ENCODE measurements at places on chromosomes 1 and 21.

- no peak for DNase-seq
These were observed 94.1 kb downstream of the GALNT2 start for GRCh38 chr1:230160957-230161771.

GRCh38 chr1:40438391-40439015, 11.8 kb upstream of the ZFP69B start:
- DNase-seq = no peak

DNA sequence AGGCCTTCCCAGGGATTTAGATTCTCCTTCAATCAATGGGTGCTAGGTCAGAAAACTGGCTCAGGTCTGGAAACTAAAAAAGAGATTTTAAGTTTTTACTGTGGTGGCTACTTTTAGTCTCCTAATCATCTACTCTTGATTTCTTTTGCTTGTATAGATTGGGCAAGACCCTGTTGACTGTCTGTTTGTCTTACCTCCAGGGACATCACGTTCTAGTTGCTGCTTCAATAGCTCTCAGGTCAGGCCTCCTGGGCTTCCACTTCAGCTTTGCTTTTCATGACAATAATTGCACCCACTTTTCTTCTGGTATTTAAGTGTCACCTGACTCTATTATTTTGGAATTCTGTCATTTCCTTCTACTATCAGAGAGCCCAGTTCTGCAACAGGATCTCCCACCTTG, 28.5 kb upstream of the CREG1 start:
- DNase-seq = no peak

DNA sequence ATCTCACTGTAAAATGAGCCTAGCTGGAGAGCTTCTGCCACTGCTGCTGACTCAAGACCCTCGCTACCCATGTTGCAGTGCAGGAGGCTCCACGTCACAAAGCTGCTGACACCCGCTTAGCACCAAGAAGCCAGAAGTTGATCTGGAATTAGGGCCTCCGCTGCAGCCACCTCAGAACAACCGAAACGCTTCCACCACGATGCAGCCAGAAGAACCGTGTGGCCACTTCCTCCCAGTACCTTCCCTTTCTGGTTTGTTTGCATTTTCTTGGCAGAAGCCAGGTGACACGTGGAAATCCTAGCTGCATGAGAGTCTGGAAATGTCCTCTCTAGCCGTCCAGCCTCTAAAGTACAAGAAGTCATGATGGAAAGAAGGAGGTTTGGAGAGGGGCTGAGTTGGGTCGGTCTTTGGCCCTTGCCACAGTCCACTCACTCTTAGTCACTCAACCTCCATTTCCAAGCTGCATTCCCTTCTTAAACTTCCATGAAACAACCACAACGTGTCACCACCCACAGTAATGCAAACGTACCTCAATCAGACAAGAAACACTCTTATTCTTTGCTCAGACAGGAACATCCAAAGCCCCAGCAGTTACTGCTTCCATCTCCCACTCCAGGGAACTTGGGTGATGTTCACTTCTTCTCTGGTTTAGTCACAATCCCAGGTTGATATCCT, 10.0 kb upstream of the CDA start:
- DNase-seq = no peak

DNA sequence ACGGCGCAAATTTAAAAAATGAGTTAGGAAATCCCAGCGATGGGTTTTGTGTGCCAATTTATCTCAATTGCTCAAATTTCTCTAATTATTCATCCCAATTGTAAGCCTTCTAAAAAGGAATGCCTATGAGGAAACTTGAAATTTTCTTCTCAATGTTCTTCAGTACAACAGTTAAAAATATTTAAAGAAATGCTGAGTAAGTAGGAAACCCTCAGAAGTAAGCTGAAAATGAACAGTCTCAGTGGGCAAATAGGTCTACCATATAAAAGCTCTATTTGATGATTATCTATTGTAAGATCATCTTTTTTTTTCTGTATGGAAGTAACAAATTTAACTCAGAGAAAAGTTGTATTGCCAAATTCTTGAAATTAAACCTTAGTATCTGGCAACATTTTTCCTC, 1.7 kb upstream of the USP25 start:
- DNase-seq = no peak

- DNase-seq = no peak
These were observed 62.0 kb downstream of the SLC44A5 start for GRCh38 chr1:75548721-75549480.

GRCh38 chr1:181174861-181175260, 86.4 kb downstream of the IER5 start:
- DNase-seq = no peak

DNA sequence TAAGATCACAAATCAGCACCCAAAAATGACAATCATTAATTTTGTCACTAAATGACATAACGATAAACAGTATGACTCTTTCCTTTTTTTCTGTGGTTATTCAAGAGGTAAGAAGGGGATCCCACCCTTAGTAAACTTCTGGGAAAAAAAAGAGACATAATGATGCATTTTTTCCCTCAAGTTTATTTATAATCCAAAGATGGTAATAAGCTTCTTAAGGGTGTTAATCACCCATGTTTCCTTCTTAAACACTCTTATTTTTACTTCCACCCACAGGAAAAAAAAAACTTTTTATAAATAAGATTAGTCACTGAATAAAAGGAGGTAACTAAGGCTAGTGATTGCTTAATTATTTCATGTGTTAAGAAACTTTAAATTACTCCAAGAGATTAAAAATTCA, 24.7 kb downstream of the RGS1 start:
- no peak for DNase-seq

- no peak for DNase-seq
These were observed 886.6 kb downstream of the TTLL7 start for GRCh38 chr1:83112248-83112885.

GRCh38 chr1:215269955-215270354, 187.4 kb downstream of the KCNK2 start:
- DNase-seq = no peak

- DNase-seq = no peak
These were observed 22.5 kb upstream of the LAX1 start for GRCh38 chr1:203742436-203742835.

GRCh38 chr1:163055005-163055404, 14.2 kb upstream of the RGS4 start:
- DNase-seq = no peak

DNA sequence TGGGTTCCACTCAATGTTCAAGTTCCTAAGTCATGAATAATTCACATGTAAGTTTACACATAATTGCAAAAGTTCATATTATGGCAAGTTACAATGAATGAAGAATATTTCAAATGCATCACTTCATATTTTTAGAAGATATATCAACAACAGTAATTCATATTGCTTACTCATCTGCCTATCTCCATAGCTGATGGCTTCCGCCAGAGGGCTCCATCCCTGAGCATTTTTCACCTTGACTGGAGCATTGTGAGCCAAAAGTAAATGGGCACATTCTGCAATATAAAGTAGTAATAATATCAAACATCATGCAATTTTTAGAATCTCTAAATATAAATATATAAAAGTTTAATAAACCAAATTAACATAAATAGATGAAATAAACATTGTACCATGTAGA, 29.8 kb downstream of the ANKRD13C start:
- no peak for DNase-seq

- DNase-seq = no peak
These were observed 3.7 kb upstream of the TMEM39B start for GRCh38 chr1:32068957-32069588.

DNA sequence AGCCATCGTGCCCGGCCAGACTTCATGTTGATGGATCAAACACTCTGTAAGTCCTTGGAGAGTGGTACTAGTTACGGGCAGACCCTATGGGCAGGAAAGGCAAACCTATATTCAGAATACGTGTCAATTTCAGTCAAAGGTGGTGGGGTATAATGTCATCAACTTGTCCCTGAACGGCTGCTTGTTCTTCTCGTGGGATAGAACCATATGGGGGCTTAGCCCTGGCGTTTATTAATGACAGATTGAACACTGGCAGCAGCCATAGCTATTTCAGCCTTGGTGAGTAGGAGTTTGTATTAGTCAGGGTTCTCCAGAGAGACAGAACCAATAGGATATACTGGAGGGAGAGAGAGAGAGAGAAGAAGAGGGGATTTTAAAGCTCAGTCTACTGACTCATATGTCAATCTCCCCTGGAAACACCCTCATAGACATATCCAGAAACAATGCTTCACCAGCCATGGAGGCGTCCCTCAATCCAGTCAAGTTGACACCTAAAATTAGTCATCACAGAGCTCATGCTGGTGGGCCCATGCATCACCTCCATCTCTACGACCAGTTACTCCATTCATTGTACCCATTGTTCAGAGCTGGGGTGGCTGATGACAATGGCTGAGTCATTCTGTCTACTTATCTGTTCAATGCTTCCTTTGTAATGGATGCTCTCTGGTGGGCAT, 16.1 kb upstream of the AQP10 start:
- DNase-seq = no peak

DNA sequence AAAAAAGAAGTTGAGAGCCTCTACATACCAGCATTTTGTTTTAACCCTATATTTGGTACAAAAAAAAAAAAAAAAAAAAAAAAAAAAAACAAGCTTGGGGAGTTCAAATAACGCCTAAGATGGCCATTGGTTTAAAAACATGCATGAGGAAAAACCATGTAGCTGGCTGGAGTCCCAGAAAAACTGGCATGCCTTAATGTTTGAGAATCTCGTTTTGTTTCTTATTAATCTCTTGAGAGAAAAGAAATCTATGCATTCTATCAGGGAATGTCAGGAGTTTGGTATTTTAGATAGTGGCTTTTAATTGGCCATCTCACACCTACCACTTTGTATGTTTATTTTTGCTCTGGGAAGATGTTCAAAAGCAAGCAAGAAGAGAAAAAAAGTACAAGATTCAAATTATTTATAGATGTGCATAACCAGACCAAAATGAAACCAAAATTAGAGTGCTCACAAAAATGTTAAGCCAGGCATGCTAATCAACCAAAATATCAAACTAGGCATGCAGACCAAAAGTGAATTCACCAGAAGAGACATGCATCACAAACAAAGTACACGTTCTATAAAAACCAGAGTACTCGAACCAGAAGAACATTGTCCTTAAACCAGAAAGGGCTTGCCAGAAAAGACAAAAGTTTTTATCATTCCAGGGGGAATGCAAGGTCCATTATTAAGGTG, 156.6 kb downstream of the AK5 start:
- no peak for DNase-seq

GRCh38 chr1:93728480-93729131, 47.0 kb upstream of the BCAR3 start:
- no peak for DNase-seq

DNA sequence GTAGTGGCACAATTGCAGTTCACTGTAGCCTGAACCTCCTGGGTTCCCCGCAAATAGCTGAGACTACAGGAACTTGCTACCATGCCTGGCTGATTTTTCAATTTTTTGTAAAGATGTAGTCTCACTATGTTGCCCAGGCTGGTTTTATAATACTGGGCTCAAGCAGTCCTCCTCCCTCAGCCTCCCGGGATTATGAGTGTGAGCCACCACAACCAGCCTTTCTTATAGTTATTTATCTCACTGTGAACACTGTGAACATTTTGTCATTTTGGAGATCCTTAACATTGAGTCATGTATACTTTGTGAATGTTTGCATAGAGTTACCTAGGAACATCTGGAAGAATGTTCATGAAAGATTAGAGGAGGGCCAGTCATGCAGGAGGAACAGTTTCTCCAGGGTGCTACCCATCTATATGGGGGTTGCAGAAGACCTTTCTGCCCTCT, 127.1 kb upstream of the CACYBP start:
- no peak for DNase-seq

DNA sequence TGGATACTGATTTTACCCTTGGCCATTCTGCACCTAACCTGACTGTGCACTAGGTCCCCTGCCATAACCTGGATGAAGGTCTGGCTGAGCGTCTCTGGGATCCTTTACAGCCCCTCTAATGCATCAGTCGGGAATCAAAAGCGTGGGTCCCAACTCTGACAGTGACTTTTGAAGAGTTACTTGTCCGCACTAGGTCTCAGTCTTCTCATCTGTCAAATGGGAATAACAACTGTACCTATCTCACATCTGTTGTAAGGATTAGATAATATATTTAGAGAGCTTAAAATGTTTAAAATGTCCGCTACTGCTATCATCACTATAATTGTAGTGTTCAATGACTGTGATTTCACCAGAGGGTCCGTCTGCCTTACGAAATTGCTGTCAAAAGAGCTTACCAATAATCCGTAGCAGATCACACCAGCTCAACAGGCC, 746 bp downstream of the TADA1 start:
- DNase-seq = no peak

DNA sequence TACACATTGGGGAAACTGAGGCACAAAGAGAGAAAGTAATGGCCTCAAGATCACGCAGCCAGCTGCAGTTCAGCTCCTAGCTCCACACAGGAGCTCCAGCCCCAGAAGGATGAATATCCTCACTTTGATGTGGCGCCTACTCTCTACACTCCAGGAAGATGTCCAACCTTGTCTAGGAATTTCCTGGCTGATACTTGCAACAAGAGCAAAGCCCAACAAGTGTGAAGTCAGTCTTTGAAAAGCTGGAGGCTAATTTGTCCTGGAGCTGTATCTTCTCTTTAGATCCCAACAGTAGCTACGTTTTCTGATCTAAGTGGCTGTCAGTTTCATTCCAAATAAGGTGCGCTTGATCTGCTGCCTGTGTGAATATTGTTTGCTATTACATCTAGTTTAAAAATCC, 344.9 kb downstream of the PTPRU start:
- DNase-seq = no peak

- DNase-seq = no peak
These were observed 158.6 kb upstream of the C1orf174 start for GRCh38 chr1:4058706-4059105.

GRCh38 chr1:179178950-179179349, 50.5 kb downstream of the ABL2 start:
- DNase-seq = no peak

DNA sequence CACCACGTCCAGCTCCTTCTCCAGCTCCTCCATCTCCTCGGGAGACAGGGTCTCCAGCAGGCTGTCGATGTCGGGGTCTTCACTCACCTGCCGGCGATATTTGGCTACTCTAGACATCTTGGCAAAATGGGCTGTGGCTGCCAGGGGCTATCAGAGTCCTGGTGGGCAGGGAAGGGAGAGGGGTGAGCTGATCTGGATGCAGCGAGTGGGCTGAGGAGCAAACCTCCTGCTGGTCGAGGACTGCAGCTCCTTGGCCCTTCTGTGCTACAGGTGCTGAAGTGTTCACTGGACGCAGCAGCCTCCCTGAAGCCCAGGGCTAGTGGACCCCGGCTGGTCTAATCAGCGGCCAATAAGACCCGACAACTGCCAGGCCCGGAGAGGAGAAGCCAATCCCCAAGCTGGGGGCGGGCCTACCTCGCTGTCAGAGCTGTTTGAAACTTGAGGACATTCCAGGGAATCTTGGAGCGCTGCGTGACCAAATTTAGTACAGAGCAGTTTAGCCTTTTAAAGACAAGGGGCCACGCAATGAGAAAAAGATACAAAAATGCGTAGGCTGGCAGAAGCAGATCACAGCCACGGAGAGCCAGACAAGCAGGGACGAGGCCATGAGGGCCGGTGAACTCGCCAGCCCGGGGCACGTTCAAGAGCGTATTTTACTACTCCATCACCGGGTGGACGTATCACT, at the start of gene LMOD1:
Gene LMOD1, minus strand, starts transcription at position 325 of the 685 bp plus-strand sequence. Its CDS starts 208 bp downstream, at position 117.
- no peak for DNase-seq

Measured in KG1 (cell line).